ENCODE measurements at places on chromosomes 4 and X.

- no peak for DNase-seq
Observed at GRCh38 chr4:77819404-77819842, 255 bp upstream of the CNOT6L start.

GRCh38 chr4:78749258-78749971 lies 26.7 kb upstream of the BMP2K start:
- DNase-seq: no peak

GRCh38 chr4:181476508-181476890 lies 766.7 kb upstream of the TENM3 start:
- no peak for DNase-seq

DNA sequence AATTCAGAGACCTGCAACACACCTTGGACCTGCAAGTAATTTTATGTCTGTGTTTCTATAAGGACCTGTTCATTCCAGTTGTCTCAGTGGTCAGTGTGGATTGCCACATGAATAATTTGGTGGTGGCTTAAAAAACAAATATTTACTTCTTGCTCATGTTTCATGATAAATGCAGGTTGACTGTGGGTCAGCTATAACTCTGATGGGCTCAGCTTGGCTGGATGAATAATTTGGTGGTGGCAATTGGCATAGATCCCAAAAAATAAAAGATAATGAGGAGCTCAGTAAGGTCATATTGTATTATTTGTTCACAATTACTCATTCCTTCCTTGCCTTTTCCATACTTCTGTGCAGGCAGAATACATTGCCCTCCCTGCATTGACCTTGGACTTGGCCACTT lies 18.9 kb upstream of the SCRG1 start:
- no peak for DNase-seq

- peak; percentile 22 for DNase-seq
Observed at GRCh38 chr4:26746802-26747213, 113.8 kb upstream of the STIM2 start.

GRCh38 chr4:54737421-54737820 lies 79.7 kb downstream of the KIT start:
- no peak for DNase-seq

DNA sequence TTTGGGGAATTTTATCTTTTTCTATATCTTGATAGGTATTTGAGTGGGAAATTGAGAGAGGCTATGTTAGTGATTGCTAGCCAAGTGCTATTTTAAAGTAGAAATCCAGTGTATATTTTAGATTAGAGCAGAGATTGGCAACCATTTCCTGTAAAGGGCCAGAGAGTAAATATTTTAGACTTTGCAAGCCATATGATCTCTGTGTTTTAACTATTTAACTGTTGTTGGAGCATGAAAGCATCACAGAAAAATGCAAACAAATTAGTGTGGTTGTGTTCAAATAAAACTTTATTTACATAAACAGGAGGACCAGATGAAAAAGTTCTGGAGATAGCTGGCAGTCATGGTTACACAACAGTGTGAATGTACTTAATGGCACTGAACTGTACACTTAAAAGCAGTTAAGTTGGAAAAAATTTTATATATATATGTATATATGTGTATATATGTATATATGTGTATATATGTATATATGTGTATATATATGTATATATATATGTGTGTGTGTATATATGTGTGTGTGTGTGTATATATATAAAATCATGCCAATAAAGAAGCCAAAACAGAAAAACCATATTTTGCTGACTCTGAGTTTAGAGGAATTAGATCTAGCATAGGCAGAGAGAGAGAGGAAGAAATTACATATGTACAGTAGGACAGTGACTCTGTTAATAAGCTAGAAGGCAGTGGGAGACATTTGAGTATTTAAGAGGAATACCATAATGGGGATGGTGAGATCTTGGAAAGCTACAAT lies 83.4 kb downstream of the TMEM164 start:
- DNase-seq: no peak

GRCh38 chrX:55118574-55118973 lies 29.8 kb downstream of the PAGE2 start:
- DNase-seq: peak; percentile 3

GRCh38 chrX:122439831-122440230 lies 744.2 kb upstream of the GRIA3 start:
- DNase-seq: no peak

- DNase-seq: no peak
Observed at GRCh38 chr4:69594382-69594781, 45.1 kb downstream of the UGT2A2 start.

GRCh38 chr4:38678078-38678477 lies 14.1 kb downstream of the KLF3 start:
- DNase-seq: no peak

DNA sequence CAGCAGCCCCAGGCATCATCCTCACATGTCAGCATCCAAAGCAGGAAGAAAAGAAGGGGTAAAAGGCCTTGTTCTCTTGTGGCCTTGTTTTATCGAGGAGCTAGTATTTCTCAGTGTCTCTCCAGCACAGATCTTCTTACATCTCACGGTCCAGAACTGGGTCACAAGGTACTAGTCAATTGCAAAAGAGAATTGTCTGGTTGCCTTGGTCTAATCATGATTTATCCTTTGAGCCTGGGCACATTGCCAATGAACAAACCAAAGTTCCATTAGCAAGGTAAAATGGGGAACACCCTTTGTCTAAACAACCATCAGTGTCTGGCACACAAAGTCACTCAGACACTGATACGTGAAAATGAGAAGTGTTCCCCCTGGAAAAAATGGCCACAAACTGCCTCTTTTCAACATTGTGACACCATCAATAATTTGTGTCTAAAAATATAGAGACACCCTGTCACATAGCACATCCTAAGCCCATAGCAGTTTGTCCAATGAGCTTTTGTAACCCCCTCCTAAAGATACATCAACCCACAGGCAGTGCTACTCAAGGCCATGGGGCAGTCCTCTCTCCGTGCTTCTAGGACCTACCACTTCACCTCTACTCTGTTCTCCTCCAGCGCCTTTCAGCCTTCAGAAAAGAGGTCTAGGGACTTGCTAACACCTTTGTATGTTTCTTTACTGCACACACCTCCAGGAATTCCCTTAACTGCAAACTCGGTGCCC lies 534.4 kb downstream of the MID1IP1 start:
- DNase-seq: peak; percentile 22

DNA sequence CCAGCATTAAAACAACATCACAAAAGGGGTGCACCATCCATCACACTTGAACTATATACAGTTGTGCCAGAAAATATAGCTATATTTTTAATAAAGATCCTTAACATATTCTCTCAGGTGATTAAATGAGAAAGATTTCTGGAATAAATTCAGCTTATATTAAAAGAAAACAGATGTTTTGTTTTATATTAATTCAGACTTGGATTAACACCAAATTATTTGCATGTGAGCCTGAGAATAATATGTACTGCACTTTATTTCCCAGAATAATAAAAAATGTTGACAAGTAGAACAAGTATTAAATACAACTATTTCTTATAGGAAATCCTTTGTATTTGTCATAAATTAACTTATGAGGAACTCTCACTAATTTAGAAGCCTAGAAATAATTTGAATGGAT lies 1467.4 kb downstream of the RAPGEF2 start:
- no peak for DNase-seq

GRCh38 chrX:28542791-28543190 lies 44.5 kb upstream of the IL1RAPL1 start:
- no peak for DNase-seq

DNA sequence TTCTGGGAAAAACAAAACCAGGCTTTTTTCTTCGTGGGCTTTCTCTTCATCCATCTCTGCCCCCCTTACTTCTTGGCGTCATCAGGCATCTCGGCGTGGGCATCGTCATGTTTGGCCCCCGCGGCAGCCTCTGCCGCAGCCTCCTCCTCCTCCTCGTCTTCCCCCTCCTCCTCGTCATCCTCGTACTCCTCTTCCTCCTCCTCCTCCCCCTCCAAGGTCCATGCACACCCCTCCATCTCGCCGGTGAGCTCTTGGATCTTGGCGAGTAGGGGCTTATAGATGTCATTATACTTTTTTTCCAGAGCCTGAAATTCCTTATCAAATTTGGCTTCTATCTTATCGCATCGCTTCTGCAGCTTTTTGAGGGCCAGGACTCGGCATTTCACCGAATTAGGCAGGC lies 488 bp downstream of the NAP1L5 start:
- DNase-seq: peak; percentile 11

GRCh38 chrX:40734971-40735324 lies 394 bp downstream of the MED14 start:
- peak; percentile 18 for DNase-seq

- no peak for DNase-seq
Observed at GRCh38 chr4:186104890-186105646, 564 bp downstream of the FAM149A start.

- DNase-seq: no peak
Observed at GRCh38 chr4:24778464-24779225, 16.7 kb upstream of the SOD3 start.

DNA sequence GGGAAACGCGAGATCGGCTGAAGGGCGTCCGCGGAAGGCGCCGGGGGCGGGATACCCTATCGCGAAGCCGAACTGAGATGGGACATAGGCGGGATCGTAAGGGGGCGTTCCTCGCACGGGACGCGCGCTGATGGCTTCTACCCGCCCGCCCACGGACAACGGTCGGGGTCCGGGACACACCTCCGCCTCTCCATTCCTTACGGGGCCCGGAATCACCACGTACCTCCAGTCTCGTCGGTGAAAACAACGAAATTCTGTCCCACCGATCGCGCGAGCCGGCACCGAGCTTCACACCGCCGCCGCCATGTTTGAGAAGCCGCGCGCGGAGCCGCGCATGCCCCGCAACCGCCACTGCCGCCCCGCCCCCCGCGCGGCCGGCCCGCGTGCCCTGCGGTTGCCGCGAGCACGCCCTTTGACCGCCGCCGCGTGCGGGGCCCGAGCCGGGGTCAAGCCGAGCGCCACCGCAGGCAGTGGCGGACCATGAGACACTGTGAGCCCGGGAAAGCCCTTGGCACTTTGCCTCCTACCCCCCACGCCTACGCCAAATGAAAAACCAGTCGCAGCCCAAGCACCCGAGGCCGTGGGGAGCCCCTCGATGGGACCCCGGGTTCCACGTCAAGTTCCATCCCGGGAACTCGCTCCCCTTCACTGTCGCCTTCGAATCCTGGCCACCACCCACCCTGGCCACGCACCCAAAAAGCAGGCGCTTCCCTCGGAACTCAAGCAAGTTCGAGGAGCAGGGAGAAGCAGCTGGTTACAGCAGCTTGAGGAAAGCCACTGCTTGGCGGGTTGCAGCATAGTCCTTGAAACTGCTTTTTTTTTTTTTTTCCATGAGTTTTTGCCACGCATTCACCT lies at the start of gene SCML2:
SCML2 (minus strand) TSS at position 320 of the 855 bp plus-strand sequence. CDS start 20,617 bp downstream, outside the sequence.
- peak; percentile 3 for DNase-seq

- DNase-seq: no peak
Observed at GRCh38 chr4:187632260-187632995, 363.1 kb upstream of the ZFP42 start.

Data from CD4-positive, alpha-beta T cell treated with Interleukin-2 at 100 ng/mL for 4 hours (primary cell).